ENCODE measurements at places on chromosomes 7 and 10.

- no peak for DNase-seq
These were observed 93.2 kb upstream of the ZNF438 start for GRCh38 chr10:31124852-31125251.

GRCh38 chr10:6657196-6657595 is 77.1 kb upstream of the PRKCQ start:
- no peak for DNase-seq

- no peak for DNase-seq
These were observed 97.7 kb upstream of the PCBD1 start for GRCh38 chr10:70985824-70986622.

DNA sequence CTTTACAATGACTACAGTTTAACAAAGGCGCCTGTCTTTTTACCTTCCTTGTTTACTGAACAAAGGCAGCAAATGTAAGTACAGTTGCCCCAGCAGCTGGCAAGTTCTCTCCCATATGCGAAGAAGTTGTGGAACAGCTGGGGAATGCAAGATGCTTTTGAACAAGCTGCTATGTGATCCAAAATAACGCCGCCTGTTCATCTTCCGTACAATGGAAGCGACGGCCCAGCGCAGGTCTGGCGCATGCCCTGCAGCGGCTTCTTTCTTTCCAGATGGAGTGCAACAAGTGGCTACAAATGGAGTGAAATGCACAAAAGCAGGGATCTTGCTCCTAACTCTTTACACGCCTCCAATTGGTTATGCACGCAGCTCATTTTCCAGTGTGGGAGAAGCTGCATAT is 97.0 kb upstream of the SVIL start:
- DNase-seq = no peak

GRCh38 chr7:4065190-4065589 is 616.9 kb upstream of the FOXK1 start:
- DNase-seq = no peak

DNA sequence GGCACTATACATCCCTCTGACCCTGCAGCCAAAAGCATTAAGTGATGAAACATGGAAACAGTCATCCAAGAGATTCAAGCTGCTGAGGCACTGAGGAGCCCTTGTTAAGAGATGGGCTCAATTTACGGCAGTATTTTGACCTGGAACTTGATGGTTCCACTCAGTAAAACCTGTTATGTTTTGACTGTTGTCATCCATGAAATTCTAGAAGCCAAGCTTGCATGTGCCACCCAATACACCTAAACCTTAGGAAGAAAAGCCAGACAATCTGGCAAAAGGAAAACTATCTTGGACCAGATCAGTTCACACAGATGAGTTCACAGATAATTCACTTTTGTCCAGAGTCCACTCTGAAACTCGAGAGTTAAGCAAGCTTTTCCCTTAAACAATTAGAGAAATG is 53.2 kb downstream of the ICA1 start:
- DNase-seq = no peak

- DNase-seq = no peak
These were observed 44.4 kb downstream of the MYPN start for GRCh38 chr10:68153473-68154210.

- DNase-seq = no peak
These were observed 39.9 kb downstream of the ANXA8 start for GRCh38 chr10:47444047-47444446.

DNA sequence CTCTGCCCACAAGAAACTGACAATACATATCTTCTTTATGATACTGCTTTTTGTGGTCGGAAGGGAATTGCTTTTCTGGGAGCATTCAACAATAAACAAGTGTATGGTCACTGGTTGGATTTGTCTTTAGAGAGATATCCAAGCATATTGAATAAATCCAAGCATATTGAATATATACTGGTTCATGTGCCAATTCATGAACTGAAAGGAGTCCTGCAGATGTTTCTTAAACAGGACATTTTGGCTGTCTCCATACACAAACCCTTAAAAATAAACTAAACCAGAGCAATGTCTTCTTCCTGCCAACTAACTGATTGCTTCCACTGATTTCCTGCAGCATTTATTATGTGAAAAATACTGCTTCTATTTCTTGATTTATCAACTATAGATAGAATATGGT is 173.9 kb downstream of the FOXP2 start:
- DNase-seq = no peak

DNA sequence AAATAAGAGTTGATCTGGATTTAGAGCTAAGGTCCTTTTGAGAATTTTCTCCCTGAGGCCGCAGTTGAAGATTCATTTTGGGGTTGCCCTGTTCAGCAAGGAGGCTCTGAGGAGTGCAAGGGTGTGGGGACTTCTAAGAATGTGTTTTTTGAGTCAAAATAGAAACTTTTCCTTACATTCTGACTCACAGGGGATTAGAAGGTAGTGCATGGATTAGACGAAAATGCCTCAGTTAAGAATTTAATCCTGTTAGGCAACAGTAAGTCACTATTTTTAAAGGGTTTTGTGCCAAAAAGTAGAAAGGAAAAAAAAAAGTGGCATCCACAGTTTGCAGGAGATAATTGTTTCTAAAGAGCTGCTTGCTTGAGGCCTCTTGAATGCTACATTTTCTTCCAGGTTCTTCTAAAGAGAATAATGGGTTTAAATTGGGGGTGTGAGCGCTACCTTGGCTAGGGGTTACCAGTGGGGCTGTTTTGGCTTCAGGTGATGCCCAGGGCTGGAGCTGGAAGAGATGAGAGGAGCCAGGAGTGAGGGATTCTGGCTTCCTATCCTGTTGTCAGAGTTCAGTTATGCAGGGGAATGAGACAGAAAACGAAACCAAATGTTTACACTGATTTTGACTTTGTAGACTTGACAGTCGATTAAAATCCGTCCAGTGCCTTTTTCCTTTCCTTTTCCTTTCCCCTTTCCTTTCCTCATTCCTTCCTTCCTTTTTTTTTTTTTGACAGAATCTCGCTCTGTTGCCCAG is 52.9 kb downstream of the BAMBI start:
- DNase-seq = no peak

All from activated T-cell treated with anti-CD3 and anti-CD28 coated beads, Interleukin-2, amount 50 U/mL, for 4 hours (primary cell).